ENCODE measurements at places on chromosomes 7 and 10.

DNA sequence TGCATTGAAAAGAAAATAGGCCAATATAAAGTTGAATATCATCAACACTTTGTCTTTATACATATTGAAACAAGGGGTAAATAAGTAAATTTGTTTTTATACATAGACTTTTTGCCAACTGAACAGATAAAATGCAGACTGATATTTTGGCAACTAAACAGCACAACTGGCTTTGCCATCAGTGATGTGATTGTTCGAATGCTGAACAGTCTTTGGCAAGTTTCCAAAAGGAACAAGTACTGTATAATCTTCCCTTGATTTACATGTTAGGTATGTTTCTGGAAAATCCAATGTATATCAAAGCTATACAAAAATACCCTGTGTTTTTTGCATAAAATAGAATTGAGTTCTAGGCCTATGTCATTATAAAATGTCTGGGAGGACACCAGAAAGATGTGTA lies 18.2 kb upstream of the ANKRD1 start:
- no peak for DNase-seq

GRCh38 chr7:32364581-32364980 lies 125.6 kb downstream of the LSM5 start:
- DNase-seq: no peak

DNA sequence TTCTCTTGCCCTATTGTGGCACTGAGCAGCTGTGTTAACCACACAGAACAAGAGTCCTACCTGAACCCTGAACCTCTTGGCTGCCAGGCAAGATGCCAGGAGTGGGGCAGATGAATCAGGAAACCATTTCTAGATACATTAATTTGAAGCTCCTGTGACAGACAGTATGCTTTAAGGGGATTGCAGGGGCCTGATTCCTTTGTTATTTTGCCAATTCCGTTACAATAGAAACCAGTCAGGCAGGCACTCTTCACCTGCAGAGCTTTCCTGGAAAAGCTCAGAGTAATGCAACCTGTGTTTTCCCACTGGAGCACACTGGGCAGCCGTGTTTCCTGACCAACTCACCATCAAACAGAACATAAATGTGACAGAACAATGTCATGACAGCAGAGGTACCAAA lies 233.1 kb downstream of the BMPER start:
- no peak for DNase-seq

DNA sequence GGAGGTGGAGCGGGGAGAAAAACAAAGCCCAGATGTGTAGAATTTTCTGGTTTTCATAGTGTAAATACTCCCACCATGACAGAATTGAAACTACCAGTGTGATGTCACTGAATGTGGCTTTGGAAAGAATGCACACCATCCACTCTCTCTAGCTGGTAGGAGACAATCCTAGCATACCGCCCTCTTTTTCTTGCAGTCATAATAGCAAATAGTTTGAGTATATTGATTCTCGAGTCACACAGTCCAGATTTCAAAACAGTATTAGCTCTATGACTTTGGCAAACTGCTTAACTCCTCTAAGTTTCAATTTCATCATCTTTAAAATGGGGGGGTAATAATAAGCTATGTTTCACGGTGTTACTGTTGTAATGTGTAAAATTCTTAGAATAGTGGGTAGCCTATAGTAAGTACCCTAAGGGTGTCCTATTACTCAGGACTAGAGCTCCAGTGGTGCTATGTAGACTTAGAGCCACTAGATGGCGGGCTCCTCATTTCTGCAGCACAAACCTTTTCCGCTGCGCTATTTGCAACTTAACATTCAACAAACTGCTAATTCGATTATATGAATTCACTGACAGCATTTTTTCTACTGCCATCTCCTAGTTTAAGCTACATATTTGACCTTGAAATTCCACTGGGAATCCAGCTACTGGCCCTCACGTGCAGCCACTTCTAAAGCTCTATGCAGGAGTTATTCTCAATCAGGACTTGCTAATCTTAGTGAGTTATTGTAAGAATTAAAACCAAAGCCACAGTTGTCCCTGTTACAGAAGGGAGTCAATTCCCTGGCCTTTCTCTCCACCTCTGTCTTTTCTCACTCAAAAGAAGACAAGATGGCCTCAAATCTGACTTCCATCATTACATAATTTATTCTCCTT lies 18.7 kb downstream of the TAS2R40 start:
- DNase-seq: no peak

DNA sequence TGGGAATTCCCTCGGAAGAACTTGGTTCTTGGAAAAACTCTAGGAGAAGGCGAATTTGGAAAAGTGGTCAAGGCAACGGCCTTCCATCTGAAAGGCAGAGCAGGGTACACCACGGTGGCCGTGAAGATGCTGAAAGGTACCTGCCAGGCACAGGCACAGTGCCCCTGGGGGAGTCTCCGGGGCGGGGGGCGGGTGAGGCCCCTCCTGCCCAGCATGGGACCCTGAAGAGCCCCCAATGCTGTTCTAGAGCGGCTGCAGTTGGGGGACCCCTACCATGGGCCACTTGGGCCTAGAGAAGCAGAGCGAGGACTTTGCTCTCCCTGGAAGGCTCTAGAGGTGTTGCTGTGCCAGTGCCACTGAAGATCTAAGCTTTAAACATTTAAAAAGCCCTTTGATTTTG lies 21.6 kb upstream of the CSGALNACT2 start:
- no peak for DNase-seq

DNA sequence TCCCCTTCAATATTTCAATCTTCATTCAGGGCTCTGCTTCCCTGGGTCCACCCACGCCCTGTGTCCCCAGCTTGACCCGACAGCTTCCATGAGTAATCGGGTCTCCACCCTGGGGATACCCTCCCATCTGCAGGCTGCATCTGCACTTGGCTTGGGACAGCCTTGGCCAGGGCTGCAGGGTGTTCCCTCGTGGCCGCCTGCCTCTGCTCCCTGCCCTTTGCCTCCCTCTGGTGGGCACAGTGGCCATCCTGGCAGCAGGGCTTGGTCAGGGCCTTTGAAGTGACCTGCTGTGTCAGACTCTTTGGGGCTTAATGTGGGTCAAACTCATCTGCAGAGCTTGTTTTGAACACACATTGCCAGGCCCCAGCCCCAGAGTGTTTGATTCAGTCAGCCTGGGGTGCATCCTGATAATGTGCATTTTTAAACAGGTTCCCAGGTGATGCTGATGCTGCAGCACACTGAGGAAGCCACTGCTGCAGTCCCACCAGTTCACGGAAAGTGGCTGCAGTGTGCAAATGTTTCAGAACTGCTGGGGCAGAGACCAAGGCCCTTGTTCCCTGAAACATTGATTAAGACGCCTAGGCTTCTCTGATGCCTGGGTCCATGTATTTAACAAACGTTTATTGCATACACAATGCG lies 80.7 kb upstream of the SEC61G start:
- peak; percentile 86 for DNase-seq

- DNase-seq: no peak
Measured at GRCh38 chr10:95389176-95389575, 98.4 kb upstream of the PDLIM1 start.

DNA sequence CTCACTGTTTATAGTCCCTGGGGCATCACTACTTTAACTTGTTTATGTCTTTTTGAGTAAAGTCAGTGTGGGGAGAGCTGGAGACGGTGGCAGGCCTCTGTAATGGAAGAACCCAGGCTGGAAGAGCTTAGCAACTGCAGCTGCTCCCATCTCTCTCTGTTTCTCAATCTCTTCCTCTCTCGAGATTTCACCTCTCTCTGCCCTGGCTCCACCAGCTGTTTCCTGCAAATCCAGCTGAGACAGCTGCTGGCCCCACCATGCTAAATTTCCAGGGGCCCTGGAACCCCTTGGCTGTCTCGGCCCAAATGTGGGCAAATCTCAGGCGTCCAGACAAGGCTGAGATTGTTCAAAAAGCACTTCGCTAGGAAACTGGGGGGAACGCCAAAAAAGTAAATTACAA lies 25.8 kb upstream of the SLF2 start:
- DNase-seq: peak; percentile 31
